Breast epithelium (tissue), 4 donors: ENCODE measurements at places on chromosomes 13 and 19. TPM values are rescaled to one million over a fixed set of nuclear protein-coding genes. Genes with fewer than 3 reads are reported as not detected.

The WDR88 gene
- not detected for total RNA-seq

The EFNA2 gene
- 0.66 TPM for total RNA-seq

DNA sequence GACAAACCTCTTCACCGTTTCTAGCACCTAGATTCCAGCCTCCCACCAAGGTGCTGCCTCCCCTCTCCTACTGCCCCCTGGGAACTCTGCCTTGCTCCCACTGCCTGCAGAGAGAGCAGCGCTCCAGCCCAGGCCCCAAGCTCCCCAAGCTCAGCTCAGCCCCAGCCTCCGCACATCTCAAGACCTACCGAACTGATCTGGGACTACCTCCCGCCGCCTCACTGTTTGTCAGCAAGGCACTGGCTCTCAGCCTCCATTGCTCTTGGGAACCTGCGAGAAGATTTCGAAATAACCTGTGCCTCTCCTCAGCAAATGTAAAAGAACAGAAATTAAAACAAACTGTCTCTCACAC lies 92.4 kb upstream of the GPR183 start:
- no peak for DNase-seq

The WASF3 gene
- 19.3 TPM for total RNA-seq

DNA sequence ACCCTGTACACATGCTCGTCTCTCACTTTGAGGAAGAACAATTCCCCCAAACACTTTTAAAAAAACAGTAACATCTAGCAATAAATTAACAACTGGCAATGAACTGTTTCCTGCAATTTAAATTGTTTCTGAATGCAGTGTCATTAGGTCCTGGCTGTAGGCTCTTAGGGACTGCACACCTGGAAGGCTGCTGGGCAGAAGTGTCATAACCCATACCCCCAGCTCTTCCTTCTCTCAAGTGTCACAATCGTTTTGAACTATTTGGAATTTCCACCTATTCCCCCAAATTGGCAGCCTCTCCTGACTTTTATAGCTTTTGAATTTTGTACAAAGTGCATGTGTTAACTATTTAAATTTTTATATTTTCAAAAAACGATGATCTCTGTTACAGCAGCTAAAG lies 38.2 kb upstream of the KPNA3 start:
- no peak for DNase-seq

The MISP3 gene
- 4.6 TPM for total RNA-seq

DNA sequence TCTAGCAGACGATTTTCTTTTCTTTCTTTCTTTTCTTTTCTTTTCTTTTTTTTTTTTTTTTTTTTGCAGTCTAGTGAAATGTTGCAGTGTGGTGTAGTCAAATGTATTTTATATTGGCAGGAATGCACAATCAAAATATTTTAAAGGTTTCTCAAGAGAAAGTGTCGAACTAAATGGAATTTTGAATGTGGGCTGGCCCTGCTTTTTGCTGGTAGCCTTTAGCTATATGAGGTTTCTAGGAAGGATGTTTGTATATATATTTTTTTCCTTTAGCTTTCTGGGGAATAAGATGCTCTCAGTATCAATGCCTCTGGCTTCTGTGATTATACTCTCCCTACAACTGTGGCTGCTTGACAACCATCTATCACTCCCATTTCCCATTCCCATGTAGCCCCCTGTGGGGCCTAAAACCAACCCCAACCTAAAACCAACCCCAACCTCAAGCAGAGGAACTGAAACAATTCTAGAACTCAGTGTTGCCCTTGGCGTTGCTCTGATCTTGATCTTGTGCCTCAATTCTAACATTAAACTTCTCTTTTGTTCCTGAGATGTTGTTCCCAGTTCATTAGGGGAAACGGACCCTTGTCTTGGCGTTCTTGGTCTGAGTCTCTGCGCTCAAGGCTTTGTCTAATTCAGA lies 27.1 kb downstream of the CYSLTR2 start:
- DNase-seq: no peak

The IQCN gene
- total RNA-seq: 9.5 TPM

- no peak for DNase-seq
These were observed 2.6 kb upstream of the GSX1 start for GRCh38 chr13:27789495-27790303.

DNA sequence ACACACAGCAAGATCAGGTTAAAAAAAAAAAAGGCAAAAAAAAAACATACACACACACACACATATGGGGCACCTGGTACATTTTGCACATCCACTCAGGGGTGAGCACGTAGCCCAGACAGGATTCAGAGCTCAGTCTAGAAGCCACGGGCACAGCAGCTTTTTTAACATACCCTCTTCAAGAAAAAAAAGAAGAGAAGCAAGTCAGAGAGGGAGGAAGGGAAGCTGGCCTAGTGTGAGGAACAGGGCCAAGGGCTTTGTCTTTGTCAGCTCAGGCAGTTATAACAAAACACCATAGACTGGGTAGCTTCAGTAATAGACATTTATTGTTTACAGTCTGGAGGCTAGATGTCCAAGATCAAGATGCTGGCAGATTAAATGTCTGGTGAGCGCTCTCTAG lies 2.3 kb upstream of the TPM4 start:
- DNase-seq: no peak

GRCh38 chr13:96279904-96280303 lies 190.0 kb downstream of the HS6ST3 start:
- no peak for DNase-seq

DNA sequence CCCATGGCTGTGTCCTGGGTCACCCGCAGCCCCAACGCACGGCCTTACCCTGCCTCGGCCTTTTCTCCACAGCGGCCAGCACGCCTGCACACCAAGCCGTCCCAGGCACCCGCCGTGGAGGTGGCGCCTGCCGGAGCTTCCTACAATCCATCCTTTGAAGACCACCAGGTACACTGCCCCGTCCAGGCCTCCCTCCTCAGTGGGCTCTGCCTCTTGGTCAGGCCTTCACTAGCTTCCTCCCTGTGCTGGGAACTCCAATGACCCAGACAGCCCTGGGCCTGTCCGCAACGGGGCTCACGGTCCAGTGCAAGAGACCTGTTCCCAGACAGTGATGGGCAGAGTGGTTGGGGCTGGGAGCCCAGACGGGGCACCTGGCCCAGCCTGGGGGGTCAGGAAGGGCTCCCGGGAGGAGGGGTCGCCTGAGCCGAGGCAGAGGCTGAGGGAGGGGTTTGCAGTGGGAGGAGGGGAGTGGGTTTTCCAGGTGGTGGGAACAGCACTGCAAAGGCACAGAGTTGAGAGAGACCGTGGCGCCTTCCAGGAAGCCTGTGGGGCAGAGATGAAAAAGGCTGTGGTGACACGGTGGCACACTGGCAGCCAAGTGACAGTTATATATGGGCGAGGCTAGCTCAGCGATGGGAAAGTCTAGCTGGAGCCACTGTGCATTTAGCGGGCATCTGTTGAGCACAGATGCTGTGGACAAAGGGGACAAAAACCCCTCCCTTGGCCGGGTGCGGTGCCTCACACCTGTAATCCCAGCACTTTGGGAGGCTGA lies 7.3 kb downstream of the NOP53 start:
- no peak for DNase-seq

- DNase-seq: no peak
These were observed 68.2 kb downstream of the NHLRC3 start for GRCh38 chr13:39106216-39107005.

DNA sequence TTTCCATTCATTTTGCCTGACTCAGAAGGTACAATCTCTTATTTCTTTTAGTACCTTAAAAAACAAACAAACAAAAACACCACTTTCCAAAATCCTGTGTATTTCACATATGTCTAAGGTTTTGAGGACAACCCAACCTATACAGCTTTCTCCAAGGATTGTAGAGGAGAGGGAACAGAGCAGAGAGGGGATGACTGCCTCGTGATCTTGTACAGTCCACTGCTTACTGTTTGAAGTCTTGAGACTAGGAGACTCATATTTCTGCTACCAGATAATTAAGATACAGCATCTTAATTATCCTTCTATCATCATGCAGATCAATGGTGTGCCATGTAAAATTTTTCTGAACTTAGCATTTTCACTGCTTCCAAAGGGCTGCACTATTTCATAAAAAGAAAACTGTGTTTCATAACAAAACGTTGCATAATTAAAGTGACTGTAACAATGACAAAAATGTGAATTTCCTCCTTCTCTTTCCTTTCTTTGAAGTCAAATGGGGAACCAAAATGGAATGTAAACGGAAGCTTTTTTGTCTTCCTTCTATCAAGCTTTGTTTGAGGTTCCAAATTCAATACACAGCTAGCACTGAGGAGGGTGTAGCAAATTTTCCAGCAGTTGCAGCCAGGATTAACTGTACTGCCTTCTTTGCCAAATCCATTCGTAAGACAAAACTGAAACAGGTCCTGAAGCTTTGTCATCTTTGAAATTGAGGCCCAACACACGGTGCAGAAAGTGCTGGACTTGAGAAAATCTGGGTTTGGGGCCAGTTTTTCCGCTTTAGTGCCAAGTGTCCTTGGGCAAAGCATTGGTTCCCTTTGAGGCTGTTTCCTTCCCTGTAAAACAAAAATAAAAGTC lies 34.9 kb upstream of the RCBTB2 start:
- DNase-seq: no peak

DNA sequence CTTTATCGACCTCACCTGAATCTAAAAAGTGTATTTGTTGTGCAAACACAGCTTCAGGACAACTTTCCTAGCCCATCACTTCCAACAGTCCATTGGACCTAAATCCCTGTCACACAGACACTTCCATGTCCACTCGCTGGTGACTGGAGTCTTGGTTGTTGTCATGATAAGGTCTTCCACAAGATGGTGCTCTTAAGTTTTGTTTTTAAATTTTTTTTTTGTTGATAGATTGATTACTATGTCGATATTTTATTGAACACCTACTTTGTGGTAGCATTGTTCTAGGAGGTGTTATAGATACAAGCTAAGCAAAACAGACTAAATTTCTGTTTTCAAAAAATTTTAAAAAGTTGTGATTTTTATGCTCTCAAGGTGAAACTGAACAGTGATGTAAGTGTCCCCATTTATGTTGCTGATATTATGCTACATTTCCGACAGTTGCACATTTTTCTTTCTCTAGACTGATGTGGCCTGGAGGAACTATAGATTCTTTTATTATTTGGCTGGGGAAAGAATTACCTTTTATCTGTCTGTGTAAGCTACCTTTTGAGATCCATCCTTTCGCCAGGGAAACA lies 8.1 kb upstream of the ERICH6B start:
- DNase-seq: no peak

DNA sequence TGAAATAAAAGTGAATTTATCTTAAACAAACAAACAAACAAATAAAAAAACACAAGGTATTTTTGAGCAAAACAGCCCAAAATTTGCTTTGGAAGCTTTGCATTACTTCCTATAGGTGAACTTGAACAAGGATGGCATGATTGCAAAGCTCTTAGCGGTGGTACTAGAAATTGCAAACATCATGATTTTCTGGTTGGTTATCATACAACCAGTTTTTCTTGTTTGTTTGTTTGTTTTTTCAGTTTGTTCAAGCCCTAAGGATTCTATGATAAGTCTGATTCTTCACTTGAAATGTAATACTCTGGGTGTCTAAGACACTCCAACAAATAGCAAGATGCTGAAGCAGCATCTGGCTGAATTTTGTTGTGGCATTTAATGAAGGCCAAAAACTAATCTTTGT lies 15.9 kb downstream of the DCLK1 start:
- DNase-seq: no peak

DNA sequence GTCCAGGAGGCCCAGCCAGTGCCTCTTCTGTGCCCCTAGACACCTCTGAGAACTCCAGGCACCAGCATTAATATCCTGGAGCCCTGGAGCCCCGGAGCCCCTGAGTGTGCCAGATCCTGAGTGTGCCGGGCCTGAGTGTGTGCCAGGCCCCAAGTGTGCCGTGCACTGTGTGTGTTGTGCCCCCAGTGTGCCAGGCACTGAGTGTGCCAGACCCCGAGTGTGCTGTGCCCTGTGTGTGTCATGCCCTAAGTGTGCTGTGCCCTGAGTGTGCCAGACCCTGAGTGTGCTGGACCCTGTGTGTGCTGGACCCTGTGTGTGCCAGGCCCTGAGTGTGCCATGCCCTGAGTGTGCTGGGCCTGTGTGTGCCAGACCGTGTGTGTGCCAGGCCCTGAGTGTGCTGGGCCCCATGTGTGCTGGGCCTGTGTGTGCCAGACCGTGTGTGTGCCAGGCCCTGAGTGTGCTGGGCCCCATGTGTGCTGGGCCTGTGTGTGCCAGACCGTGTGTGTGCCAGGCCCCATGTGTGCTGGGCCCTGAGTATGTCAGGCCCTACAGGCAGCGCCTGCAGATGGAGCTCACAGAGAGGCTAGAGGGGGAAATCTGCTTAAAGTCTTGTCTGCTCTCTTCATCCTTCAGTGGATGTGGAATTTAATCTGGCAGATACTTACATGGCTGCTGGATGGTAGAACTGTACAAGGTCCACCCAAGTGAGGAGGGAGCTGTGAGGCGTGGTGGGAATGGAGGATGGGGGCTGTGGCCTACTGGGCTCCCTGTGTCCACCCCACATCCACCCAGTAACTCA lies 53.9 kb downstream of the C13orf46 start:
- peak; percentile 7 for DNase-seq

GRCh38 chr19:15244106-15244803 lies 12.0 kb upstream of the EPHX3 start:
- DNase-seq: no peak
